ENCODE measurements at places on chromosomes 16 and 17.

GRCh38 chr17:61397086-61397842, 2.4 kb upstream of the TBX2 start:
- no peak for DNase-seq

DNA sequence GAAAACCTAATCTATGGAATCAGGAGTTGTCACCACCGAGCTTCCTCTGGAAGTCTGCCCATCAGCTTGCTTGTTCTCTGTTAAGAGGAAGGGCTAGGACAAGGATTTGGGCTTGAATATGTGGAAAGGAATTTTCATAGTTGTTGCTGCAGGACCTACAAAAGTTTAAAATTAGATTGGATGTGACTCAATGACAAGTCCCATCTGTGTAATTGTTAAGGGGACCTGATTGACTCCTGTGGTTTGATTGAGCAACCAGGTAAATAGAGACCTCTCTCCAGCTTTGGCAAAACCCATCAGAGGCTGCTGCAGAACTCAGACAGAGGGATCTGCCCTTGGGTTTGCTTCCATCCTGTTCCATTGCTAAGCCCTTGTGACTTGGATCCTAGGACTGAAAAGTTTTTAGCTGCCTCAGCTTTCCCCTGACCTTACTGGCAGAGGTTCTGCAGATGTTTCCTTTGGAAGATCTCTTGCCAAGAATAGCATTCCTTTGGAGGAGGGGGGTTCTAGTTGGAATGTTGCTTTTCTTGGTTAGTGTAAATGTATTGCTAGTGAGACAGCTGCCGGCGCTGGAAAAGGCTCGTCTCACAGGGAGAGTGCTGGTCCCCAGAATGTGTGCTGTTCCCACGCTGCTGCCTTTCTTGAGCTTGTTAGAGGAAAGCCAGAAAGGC, 50.0 kb downstream of the SF3B3 start:
- DNase-seq, result no peak

DNA sequence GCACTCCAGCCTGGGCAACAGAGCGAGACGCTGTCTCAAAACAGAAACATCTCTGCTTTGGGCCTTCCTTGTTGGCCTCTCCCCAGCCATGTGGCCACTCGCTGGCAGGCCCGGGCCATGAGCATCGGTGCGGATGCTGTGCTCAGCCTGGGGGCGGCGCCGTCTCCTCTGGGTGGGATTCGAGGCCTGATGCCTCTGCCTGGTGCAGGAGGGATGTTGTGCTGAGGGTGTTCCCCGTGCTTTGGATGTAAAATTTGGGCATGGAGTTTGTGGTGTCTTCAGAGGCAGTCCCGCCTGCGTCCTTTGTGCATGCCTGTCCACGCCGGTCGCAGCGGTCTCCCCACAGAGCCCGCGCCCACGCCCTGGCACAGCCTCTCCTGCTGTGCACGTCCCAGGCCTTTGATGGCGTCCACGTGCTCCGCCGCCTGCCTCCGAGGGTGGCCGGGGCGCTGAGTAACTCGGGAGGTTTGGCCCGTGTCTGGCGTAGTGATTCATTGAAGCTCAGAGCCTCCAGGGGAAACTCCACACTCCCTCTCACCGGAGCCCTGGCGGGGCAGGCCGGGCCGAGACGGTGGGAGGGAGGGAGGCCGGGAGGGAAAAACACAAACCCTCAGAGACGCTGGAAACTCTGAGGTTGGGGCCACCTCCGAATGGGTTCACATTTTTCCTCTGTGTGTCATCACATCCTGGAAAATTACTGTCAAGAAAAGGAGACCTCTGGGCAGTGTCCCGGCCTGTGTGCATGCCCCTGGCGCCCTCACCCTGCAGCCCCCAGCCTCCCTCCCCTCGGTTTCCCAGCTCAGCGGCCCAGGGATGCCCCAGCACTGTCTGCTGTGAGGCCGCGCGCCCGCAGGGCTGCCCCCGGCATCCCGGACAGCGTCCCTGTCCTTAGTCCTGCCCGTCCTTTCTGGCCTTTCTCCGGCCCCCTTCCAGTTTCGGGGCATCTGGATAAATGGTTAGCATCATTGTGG, 19.0 kb downstream of the CENPX start:
- no peak for DNase-seq

DNA sequence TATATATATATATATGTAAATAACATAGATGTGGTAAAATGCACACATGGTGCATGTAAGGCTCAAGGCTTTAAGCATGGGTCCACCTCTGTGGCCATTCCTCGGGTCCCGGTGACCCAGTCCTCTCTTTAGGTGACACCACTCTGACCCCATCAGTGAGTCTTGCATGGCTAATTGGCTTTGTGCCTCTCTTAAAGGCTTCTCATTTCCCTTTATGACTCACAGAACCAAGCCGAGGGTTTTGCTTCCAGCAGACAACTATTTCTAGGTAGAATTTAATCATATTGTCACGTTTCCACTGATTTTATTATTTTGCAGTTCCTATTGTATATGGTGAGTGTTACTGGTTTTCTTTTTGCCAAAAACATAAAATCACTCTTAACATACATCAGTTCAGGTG, 59.7 kb downstream of the PLCG2 start:
- no peak for DNase-seq

DNA sequence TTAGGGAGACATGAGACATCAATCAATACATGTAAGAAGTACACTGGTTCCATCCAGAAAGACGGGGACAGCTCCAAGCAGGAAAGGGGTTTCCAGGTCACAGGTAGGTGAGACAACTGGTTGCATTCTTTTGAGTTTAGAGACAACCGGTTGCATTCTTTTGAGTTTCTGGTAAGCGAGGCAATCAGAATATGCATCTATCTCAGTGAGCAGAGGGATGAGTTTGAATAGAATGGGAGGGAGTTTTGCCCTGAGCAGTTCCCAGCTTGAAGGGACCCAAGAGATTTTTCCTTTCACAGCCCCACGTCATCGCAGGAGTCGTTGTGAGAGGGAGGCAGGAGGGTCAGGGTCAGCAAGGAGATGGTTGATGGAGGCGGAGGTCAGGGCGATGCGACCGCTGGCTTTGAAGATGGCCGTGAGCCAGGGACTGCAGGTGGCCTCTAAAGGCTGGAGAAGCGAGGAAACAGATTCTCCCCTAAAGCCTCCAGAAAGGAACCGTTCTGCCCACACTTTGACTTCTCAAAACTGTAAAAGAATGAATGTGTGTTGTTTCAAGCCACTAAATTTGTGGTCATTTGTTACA, 36.5 kb downstream of the IRF8 start:
- DNase-seq, result no peak

DNA sequence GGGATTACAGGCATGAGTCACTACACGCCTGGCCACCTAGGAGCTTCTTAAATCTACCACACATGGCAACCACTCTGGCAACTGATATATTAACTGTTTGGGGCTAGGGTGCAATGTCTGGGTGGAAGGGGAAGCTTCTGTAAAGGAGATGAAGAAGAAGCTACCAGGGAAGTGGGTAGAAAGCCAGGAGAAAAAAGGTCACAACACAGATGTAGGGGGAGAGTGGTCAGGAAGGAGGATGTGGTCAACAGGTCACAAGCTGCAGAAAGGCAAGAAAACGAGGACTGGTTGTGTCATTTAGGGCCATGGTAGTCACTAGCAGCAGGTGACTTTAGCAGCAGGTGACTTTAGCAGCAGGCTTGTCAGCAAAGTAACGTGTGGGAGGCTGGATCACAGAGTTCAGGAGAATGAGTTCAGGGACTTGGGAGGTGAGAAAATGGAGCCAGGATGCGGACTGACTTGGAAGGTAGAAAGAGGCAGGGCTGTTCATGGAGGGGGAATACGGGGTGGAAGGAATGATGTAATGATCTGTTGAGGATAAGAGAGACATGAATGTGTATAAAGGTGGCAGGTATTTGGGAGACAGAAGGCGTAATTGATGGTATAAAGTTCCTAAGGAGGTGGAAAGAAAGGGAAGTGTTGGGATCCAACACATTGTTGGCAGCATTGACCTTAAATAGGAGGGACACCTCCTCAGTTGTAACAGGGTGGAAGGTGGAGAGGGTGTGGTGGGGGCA, 16.3 kb upstream of the WFIKKN2 start:
- no peak for DNase-seq

- no peak for DNase-seq
Observed at GRCh38 chr17:35074711-35075707, 11.5 kb upstream of the RFFL start.

DNA sequence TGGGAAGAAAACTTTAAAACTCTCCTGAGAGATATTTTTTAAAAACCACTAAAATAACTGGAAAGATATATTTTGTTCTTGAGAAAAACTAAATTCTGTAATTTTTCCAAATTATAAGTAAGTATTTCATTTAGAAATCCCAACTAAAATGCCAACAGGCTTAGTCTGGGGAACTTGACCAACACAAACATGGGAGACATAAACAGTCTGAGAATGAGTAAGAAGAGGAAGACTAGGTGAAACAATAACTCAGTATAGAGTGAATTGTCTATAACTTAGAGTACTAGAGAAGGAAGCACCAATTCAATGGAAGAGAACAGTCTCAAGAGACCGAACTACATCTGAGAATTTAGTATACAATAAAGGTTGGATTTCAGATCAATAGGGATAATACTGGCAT, 2.9 kb downstream of the CMTM1 start:
- DNase-seq, result no peak

DNA sequence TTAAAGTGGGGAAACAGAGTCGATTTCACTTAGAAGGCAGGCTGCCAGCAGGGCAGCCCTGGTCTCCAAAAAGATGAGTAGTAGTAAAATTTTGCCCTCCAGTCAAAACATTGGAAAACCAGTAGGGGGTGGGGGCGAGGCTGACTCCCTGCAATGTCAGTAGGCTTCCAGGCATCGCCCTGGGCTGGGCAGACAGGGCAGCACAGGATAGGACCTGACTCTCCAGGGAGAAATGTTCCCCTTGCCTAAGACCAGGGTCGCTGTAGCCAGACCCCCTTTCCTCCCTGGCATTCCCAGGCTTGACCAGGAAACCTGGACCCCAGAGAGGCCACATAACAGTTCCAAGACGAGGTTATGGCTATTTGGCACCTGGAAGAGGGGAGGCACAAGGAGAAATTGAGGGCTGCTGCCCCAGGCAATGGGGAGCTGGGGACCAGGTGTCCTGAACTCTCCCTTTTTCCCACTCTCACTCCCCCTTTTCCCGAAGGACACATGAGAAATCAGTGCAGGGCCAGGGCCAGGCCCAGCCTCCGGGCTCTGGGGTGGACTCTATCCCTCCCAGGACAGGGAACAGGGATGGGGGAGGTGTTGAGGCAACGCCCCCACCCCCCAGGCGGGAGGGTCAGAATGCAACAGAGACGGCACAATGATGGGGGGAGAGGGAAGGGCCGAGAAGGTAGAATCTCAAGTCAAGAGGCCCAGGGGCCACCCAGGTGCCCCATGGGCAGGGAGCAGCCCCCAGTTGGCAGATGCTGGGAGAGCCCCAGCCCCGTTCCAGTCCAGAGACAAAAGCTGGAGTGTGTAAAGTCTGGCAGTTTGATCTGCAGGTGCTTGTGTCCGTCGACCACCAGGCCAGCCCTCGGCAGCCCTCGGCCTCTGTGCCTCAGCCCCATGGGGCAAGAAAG, 4.5 kb upstream of the SAMD14 start:
- no peak for DNase-seq

DNA sequence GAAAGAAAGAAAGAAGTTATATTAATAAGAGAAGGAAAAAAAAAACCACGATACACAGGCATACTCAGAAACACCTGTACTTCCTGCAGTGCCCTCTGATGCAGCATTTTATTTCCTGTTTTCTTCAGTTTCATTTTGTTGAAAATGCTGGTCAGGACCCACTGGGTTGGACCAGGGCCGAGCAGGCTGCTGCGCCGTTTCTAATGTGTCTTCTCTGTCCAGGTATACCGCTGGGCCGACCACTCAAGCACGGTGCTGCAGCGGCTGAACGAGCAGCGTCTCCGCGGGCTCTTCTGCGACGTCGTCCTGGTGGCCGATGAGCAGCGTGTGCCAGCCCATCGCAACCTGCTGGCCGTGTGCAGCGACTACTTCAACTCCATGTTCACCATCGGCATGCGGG, 8.3 kb downstream of the KLHL36 start:
- no peak for DNase-seq

GRCh38 chr16:55051571-55052347, 121.1 kb downstream of the IRX5 start:
- DNase-seq, result no peak

DNA sequence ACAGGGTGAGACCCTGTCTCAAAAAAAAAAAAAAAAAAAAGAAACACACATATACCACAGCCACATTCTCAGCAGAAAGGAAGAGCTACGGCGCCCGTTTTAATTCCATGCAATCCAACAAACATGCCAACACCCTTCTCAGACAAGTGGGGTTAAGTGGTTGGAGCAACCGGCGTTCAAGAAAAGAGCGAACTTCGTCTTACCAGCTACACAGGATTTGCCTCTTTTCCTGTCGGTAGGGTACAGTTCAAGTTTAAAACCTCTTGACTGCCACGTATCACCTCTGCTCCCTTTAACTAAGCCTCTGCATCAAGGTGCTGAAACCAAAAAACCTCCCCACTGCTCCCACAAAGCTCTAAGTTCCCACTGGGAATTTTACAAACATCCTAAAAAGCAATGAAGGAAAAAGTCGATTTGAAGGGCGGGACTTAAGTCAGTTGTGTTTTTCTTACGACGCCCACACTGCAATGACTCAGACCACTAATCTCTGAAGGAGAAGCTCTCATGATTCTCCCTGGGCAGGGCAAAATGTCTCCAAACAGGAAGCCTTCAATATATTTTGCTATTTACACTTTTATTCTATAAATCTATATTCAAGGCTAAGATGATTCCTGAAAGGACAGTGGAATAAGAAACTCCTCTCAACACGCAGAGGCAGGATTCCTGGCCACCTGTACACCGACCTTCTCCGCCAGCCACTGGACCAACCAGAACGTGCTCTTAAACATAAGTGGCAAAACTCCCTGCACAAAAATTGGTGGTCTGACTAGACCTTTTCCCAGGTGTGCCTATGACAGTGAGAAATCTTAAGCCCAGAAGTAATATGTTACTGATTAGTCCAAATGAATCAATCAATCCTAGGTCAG, 18.8 kb downstream of the SRP68 start:
- no peak for DNase-seq

DNA sequence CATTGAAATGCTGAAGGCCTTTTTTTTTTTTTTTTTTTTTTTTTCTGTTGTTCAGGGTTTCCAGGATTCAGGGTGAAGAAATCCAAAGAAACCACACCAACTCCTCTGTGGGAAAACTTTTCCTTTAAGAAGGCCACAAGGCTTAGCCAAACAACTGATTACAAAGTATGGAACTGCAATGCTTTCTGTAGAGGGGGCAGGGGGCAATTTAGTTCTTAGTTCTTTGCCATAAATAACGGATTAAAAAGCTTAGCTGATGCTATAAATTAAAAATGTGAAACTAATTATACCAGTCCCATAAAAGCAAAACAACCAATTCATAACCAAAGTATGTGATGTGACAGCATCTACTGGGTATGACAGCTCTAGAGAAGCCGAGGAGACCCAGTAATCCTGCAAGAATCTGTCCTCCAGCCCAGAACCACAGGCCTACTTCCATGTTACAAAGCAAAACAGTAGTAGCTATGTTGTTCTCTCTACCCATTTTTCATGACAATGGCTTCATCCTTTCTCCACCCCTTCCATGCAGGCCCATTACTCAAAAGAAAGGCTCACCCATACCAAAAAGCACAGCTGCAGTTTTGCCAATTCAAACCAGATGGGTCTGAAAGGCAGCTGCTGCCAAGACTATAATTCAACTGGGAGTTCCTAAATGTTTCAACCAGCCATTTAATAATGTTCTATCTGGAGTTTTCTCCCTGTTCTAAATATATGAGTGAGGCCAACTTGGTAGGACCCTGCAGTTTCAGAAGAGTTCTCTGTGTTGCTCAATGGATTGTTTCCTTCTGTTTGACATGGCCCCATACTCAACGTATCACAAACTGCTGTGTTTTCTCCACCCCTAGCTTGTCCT, 167.1 kb upstream of the ZFHX3 start:
- DNase-seq, result no peak
